H54 (cell line): ENCODE measurements at places on chromosomes 11 and 22.
A peak's percentile ranks its signal among the peaks of the same experiment; 100 is the strongest.

DNA sequence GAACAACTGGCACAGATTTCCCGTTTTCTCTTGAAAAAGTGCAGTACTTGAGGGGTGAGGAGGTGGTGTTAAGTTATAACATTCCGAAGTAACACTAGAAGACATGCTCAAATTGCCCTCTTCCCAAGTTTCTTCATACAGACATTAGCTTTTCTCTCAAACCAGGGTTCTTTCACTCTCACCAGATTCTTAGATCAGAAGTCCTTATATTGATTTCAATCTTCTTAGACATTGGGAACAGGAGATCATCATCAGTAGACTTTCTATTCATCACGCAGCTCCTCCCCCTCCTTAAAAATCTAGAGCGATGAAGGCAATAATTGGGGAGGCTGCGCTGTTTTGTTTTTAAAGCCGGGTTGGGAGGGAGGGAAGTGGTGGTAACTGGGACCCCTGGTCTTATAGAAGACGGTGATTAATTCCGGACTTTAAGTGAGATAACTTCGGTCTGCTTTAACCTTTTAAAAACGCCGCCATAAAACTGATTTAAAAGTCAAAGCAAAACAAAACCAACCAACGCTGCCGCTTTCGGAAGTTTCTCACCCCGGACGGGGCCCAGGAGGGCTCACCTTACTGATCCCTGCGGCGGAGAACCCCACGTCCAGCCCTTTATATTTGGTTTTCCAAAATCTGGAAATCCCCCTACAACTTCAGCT, 665 bp downstream of the USP28 start:
- DNase-seq, result no peak

- DNase-seq, result no peak
Measured at GRCh38 chr11:85945788-85946187, 90.6 kb downstream of the CCDC83 start.

GRCh38 chr11:64131683-64132190, 34.2 kb downstream of the MACROD1 start:
- no peak for DNase-seq

GRCh38 chr22:26377170-26377830, 51.8 kb upstream of the ASPHD2 start:
- no peak for DNase-seq

DNA sequence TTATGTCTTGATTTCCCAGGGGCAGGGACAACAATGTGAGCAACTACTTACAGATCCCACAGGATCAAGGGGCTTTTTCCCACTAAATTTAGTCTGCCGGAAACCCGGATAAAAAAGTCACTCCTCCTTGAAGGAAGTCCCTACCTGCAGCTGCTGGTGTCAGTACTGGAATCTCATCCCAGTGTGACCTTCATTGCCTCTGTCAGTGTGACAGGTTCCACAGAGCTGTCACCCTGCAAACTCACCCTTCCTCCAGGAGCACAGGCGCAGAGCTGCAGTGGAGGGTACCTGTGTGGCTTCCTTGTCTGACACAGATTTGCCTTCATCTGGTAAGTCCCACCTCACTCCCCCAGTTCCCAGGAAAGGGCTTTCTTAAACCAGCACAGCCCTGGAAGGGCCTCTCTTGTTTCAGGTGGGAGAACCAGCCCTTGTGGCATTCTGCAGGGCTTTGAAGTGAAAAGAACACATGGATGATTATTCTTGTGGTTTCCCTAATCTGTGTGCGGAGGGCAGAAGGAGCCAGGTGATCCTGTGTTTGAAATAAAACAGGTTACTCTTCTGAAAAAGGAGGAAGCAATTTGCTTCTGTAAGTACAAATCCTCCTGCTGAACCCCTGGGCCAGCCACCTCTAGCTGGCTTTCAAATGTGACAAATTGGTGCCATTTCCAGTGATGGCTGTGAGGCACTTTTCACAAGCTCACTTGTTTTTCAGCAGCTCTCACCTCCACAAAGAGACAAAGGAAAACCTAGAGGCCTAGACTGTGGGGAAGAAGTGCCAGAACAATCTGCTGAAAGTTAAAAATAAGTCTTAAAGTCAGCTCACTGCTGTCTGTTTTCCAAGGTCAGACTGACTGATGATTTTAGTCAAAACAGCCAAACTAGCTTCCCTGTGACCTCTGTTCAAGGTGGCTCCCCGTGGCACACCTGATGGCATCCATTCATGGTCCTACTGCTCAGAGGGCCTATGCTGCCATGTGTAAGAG, 9.2 kb upstream of the PRSS23 start:
- DNase-seq, result no peak

DNA sequence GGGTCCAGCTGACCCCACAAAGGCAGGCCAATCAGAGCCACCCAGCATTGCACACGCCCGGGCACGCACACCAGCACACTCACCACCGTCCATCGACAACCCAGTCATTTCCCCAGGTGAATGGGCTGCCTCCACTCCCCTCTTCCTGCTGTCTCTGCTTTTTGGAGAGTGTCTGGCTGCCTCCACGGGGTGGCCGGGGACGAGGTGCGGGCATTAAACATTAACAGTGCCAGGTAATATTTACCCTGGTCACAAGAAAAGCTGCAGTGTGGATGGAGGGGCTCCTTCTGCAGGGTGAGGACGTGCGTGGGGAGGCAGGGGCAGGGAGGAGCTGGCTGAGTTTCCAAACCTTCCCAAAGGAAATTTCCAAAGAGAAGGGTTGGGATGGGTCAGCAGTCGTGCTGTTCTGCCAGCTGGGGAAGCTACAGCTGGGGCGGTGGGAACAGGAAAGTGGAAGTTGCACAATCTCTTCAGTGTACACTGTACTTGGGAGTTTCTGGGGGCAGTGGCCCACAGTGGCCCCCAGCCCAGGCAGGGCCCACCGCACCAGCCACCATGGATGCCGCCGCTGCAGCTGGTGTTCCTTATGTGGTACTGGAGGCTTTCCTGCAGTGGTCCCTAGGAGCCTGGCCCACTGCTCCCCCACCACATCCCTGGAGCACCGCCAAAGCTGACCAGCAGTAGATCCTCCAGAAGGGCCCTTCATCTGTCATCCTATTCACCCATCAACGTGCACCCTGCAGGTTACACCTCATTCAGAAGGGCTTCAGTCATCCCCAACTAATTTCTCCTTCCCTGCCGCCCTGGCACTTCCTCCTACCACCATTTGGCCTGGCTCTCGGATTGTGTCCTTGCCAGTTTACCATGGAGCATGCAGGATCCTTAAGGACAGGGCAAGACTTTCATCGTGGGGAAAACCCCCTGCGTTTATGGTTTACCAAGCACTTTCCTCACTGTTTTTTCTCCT, at the start of gene FXYD2:
TSS of gene FXYD2 (minus strand) at position 174 of the 967 bp plus-strand sequence. CDS start at position 108, 66 bp downstream.
- no peak for DNase-seq

DNA sequence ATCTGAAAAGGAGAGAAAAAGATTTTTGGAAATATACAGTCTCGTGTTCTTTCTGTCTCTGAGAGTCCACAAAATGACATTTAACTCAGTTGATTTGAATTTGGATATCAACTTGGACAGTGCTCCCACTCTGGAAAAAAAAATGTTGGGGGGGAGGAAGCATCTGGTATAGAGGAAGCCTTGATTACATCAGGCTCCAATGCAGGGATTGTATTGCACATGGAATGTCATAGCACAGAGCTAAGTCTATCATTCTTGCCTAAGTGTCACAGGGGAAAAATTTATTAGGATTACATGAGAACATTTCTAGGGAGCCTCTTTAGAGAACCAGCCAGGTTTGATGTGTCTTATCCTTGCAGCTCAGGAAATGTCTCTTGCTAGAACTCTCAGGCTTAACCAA, 23.0 kb downstream of the MS4A6A start:
- DNase-seq, result no peak

GRCh38 chr11:85930879-85931366, 75.7 kb downstream of the CCDC83 start:
- no peak for DNase-seq

- DNase-seq, result no peak
Measured at GRCh38 chr11:126136507-126136906, 73.8 kb upstream of the CDON start.

DNA sequence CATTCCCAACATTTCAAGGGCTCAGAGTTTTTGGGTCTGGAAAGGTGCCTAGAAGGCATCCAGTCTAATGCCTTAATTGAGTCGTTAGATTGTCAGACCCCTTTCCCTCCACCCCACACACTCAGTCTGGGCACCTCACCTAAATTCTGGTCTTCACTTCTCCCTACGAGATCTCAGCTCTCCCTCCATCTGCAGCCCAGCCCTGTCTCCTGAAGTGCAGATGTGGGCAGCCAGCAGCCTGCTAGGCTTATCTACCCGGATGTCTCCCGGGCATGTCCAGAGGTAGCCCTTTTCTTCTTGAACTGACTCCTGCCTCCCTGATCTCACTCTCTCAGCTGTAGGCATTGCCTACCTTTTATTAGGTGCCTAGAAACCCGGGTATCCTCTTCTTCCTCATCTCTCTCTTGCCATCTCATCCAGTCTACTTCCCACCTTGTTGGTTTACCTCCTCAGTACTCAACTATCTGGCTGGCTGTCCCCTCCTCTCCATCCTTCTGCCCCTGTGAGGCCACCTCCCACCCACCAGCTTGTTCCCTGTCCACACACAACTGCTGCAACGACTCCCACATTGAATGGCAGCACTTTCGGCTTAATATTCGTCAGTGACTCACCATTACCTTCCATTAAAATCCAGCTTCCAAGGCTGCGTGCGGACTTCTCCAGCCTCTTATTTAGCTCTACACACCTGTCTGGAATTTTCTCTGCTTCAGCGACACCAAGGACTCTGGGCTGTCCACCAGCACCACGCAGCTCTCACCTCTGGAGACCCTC, 6.2 kb downstream of the SEPTIN3 start:
- DNase-seq, result no peak

DNA sequence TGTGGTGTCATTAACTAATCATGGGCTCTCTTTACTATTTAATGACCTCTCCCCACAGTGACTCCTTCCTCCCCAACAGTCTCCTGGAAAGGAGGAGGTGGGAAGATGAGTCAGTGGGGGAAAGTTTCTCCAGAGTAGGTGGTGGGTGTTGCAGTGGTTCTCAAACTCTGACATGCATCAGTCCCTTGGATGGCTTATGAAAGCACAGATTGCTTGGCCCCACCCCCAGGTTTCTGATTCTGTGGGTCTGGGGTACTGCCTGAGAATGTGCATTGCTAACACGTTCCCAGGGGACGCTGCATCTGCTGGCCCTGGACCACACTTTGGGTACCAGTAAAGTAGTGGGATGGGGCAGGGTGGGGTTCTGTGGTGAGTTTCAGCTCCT, 9.8 kb downstream of the CD82 start:
- DNase-seq, result peak; percentile 60

DNA sequence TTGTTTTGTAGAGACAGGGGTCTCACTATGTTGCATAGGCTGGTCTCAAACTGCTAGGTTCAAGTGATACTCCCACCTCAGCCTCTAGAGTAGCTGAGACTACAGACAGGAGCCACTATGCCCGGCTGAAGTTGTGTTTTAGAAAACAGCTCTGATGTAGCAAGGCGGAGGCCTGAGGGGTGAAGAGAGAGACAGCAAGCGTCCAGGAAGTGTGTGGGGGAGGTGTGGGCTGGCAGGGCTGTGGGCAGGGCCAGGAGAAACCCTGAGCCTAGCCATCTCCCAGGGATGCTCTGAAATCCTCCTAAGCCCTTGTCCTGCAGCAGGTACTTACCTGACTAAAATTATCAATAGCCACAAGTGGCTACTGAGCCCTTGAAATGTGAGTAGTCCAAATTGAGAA, 16.1 kb upstream of the RPS3 start:
- peak; percentile 48 for DNase-seq

DNA sequence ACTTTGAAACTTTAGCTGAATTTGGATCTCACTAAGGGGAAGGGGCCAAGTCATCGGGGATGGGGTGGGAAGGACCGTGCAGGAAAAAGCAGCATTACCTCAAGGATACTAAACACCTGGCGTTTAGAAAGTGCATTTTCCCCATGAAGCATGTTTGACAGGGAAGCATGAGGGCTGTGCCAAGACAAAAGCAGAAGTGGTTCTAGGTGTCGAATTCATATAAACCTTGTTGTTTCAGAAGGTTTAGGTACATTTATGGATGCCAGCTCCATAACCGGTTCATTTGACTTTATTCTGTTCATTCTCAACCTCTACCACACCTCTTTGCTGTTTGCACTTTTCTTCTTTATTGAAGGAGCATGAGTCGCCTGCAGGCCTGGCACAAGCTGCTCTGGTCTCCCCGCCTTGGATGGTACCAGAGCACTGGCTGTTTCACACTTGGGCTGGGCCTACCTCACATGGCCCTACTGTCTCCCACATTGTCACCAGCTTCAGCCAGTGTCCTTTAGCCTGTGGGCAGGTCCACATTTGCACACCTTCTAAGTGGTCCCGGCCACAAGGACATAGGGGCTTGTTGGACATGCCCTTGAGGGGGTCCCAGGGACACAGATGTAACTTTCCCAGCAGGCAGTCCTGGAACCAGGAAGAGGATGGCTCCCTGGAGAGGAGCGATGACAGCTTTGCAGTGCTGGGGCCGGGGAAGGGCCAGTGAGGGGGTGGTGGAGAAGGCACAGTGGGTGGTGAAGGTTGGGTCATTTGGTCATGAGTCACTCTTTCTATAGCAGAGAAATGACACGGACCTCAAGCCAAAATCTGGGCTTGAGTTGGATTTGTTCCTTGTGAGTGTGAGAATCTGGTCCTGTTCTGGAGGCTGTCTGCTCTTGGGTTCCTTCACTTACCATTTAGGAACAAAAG, 3.2 kb upstream of the ST14 start:
- DNase-seq, result peak; percentile 85

DNA sequence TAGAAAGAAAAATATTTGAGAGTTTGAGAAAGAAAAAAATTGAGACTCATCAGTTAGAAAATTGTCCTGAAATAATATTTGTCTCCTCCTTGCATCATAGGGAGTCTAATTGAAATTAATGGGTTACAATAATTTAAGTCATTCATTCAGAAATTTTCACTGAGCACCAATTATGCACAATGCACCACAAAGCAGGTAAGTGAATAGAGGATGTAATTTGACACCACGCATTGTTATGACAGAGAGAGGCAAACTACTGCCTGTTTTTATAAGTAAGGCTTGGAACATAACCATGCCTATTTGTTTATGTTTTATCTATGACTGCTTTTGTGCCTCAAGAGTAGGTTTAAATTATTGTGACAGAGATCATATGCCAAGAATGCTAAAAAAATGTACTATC, 537.9 kb upstream of the FAT3 start:
- DNase-seq, result no peak

DNA sequence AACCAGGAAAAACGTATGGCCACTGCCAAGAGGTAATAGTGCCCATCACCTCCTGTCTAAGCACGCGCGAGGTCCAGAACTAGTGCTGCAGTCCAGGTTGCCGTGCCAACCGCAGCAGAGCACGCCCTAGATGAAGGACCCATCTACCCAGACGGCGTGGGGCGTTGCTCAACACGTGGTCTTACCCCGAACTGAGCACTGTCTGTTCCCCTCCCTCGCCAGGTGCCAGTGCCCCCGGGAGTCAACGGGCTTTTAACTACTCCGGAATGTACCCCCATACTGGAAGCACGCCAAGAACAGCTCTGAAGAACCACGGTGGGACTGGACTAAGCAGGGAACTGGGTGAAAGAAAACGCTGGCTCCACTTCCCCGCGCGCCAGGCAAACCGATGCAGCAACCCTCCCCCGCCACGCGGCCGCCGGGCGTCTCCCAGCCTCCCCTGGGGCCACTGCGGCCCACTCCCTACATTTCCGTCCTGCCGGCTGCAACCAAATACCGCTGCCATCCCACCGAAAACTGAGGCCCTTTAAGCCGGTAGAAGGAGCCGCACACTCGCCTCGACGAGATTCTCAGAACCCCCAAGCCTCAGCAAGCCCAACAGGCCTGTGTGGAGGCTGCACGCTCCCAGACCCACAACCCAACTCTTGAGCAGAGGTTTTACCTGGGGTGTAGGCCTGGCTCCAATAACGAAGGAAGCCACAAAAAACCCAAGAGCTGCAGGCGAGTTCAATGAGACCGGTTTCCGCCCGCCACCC, at the start of gene HSPA8:
TSS of gene HSPA8 (minus strand) at position 734 of the 755 bp plus-strand sequence. CDS start 812 bp downstream, outside the sequence.
- no peak for DNase-seq

GRCh38 chr11:58525037-58525614, 17.2 kb upstream of the OR5B21 start:
- DNase-seq, result no peak
